Fibroblast of skin of scalp (primary cell): ENCODE measurements at places on chromosomes 7 and 10.
A peak's percentile ranks its signal among the peaks of the same experiment; 100 is the strongest.

DNA sequence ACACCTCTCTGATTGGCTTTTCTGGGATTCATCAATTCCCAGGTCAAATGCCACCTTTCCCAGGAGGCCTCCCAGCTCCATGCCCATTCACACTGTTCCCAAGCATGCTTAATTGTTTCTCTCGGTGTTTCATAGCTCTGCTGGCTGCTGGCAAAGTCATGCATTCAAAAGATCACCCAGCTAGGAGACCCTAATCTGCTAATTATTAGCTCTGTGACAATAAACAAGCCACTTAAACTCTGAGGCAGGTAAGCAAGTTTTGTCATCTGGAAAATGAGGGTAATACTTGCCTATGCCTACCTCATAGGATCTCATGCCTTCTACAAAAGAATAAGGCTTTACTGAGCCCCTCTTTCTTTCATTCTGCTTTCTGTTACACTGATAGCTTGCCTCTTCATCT is 828 bp upstream of the KEL start:
- no peak for DNase-seq

- DNase-seq: no peak
Measured at GRCh38 chr7:151135866-151136843, 31.3 kb downstream of the GBX1 start.

DNA sequence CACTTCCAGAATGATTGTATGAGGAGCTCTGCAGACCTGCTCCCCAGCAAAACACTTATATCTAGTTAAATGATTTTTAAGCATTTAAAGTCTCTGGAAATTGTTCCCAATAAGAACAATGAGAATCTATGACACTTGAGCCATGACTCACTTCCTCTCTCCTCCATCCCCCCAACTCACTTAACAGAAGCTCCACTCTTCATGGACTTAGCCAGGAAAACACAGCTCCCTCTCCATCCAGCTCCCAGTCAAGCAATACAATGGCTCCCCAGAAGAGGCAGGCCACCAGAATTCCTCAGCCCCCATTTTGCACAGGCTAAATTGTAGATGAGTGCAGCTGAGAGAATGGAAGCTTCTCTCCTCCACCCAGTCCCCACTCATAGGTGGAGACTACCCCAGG is 27.0 kb downstream of the AOC1 start:
- no peak for DNase-seq

DNA sequence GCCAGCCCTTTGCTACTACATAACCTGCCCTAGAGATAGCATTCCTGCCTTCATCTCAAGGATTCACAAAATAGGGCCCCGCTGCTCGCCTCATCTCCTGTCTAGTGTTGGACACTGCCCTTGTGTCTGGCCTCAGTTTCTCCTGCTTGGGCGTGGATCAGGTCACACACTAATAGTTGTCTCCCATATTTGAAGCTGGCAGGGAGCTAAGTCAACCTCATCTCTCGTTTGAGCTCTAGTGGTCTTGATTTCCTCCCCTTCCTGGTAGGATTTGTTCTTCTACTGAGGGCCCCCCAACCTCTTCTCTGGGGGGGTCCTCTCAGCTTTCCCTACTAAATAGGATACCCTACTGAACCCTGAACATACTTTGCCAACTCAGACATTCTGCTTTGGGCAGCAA is 42.2 kb downstream of the ADCYAP1R1 start:
- no peak for DNase-seq

- no peak for DNase-seq
Measured at GRCh38 chr10:129272176-129272575, 194.9 kb upstream of the MGMT start.

DNA sequence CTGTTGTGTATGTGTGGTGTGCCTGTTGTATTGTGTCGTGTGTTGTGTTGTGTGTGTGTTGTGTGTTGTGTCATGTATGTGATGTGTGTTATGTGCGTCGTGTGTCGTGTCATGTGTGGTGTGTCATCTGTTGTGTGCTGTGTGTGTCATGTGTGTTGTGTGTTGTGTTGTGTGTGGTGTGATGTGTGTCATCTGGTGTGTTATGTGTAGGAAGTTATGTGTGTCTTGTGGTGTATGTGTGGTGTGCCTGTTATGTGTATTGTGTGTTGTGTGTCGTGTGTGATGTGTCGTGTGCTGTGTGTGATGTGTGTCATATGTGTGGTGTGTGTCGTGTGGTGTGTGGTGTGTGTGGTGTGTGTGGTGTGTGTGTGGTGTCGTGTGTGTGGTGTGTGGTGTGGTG is 145.2 kb downstream of the DNAJB6 start:
- DNase-seq: no peak

GRCh38 chr10:1390200-1390599 is 334.0 kb downstream of the WDR37 start:
- DNase-seq: no peak

- peak; percentile 57 for DNase-seq
Measured at GRCh38 chr7:107659666-107660065, 962 bp upstream of the SLC26A4 start.

DNA sequence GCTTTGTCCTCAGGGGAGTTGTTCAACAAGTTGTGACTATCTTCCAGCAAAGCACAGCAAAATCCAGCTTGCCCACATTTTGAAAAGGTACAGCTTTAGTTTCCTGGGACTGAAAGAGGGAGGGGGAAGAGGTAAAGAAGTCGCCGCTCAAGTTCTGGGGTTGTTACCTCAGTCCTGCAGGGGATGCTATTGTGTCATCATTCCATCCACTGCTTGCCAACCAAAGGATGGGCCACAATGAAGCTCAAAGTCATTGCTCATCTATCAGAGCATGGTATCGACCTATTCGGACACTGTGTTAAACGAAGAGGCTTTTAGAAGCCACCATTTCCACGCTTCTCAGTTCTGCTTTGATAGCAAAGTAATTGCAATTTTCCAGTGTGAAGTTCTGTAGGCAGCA is 34.3 kb downstream of the NPY start:
- DNase-seq: no peak

GRCh38 chr7:35856175-35856574 is 55.3 kb downstream of the SEPTIN7 start:
- DNase-seq: no peak

DNA sequence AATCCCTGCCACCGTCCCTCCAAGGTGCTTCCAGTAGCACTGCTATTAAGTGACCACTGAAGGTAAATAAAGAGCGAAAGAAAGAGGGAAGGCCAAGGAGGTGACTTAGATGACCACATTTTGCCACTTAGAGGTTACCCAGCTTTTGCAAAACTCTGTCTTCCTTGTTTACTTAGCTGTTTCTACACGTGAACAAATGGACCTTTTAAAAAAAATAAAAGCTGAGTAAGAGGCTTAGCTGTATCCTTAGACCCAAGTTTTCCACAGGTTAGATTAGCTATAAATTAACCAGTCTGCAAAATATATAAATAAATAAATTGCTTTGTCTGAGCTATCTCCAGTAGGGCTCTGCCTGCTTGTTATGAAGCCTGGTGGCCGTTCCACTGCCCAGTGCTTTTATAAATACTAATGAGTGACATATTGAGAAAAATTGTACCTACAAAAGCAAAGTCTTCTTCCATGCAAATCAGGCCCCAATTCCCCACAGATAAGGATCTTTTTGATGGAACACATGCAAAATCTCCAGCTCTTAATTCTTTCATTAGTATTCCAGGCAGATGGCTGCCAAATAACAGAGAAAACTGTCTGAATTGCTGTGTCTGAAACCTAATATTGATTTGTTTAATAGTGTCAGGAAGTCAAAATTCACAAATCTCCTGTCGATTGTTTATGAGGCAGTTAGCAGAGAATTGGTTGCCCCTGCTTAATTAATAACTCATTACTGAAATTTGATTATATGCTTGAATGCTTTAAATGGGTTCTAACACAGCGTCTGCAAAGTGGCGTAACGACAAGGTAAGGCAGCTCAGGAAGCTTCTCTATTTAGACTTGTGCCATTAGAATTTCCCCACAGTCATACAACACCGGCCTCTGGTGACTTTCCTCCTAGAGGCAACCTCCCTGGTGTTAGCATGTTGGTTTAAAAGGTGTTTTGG is 176.7 kb downstream of the EMX2 start:
- DNase-seq: no peak

DNA sequence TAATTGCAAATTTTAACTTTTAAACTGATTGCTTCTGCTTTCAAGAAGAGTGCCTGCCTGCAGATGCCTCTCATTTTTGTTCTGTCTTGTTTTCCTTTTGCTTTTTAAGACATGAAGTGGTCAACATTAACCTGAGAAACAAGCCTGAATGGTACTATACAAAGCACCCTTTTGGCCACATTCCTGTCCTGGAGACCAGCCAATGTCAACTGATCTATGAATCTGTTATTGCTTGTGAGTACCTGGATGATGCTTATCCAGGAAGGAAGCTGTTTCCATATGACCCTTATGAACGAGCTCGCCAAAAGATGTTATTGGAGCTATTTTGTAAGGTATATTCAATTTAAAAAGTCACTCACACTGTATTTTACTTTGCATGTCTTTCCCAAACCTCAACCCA is 8.8 kb downstream of the GSTO2 start:
- DNase-seq: no peak

DNA sequence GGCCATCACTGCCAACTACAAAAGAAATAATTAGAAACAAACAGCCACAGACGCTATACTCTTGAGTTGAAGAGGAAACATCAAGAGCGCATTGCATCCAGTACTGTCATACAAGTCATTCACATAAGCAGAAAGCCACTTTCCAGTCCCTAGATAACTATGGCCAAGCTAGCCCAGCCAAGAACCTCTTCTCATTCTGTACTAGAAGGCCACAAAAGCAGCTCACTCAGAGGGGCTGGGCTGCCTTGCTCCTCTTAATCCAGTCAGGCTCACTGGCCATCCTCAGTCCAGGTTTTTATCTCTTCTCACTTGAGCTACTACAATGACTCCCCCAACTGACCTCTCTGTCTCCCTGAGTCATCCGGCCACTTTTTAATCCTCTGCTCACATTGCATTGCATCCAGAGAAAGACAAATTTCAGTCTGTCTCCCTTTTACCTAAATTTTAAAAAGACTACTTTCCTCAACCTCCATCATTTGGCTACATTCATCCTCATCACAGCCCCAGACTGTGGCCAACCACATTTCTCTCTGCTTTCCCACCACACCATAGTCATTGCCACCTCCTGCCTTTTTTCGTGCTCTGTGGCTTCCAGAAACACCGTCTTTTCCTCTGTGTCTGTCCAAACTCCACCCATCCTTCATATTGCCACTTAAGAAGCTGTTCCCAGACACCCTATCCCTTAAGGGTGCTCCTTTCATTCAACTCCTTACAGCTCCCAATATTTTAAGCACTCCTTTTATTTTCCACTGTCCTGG is 25.0 kb downstream of the PPP1R3C start:
- peak; percentile 55 for DNase-seq

DNA sequence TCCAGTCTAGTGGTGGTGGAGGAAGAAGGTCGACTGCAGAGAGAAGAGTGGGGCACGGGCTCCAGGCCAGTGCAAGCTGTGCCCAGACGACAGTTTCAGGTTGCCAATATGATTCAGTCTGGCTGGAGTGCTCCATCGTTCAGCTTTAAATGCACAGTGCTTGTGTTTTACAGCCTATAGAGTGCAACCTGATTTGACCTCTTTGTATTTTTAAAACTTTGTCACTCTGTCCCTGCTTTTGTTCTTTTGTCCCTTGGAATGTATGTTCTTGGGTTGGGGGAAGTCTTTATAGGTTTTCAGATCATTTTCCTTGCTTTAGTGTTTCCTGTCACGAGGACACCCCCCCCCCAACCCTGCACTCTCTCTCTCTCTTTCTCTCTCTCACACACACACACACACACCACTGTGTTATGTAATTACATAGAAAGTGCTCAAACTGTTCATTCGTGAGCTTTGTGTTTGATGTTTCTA is 198.0 kb downstream of the CAMK1D start:
- no peak for DNase-seq

DNA sequence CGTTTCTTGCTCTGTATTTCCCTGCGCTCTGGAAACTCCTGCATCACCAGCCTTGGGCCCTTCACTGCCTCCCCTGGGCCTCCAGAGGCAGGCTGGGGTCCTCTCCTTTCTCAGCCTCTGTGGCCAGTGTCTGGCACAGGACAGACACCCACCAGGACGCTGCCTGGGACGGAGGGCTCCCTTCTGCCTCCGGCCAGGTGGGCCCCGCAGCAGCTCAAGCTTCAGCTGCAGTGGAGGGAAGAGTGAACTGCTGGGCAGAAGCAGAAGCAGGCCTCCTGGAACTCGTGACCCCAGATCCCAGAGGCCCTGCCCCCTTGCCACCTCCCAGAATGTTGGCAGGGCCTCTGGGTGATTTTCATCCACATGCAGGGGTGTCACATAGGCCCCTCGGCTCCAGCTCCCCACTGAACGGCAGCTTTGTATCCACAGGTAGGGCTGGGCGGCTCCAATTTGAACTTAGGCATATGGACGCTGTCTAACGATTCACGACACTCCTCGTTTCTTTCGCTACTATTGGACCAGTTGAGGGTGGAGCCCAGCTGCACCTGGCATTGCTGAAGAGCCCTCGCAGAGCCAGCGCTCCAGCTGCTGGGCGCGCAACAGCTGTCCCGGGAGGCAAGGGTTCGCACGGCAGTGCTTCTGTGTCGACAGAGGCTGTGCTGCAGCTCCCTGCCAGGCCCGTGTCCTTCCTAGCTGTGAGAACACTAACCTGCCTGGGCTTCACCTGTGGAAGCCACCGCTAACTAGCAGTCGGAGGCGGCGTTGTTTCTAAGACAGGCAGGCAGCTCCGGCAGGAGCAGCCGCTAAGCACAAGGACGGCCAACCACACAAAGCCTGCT is 18.4 kb upstream of the GPR146 start:
- DNase-seq: no peak

DNA sequence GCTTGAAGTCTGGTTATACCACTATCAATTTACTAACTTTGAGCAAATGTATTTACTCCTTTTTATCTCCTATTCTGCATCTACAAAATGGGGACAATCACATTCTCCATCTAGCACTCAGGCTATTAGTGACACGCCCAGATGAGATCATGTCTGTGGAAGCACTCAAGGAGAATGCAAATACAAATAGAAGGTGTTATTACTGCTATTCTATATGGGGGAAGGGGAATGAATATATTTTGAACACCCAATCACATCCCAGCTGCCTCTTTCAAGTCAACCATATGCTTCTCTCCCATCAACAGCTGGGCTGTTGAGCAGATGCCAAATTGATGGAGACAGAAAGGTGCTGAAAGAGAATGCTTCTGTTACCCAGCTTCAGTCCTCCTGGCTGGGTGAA is 23.5 kb downstream of the SGMS1 start:
- no peak for DNase-seq

DNA sequence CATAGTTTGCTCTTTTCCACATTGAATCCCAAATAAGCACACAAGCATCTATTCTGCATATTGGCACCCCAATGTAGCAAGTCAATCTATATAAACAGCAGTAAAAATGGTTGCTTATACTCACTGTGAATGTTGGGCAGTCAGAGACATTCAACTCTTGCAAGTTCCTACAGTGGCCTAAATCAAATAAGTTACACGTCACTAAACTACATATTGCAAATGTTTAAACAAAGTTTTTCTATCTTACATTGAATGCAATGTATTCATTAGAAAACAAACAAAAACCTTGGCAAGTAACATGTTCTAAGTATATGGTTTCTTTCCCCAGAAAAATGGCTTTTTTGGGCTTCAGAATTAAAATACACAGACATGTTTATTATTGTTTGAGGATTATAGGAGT is 19.0 kb downstream of the LRRC17 start:
- DNase-seq: no peak
